ENCODE measurements at places on chromosomes 4 and X.
A peak's percentile ranks its signal among the peaks of the same experiment; 100 is the strongest.

GRCh38 chr4:187251896-187252295 is 528.2 kb upstream of the FAT1 start:
- no peak for DNase-seq

DNA sequence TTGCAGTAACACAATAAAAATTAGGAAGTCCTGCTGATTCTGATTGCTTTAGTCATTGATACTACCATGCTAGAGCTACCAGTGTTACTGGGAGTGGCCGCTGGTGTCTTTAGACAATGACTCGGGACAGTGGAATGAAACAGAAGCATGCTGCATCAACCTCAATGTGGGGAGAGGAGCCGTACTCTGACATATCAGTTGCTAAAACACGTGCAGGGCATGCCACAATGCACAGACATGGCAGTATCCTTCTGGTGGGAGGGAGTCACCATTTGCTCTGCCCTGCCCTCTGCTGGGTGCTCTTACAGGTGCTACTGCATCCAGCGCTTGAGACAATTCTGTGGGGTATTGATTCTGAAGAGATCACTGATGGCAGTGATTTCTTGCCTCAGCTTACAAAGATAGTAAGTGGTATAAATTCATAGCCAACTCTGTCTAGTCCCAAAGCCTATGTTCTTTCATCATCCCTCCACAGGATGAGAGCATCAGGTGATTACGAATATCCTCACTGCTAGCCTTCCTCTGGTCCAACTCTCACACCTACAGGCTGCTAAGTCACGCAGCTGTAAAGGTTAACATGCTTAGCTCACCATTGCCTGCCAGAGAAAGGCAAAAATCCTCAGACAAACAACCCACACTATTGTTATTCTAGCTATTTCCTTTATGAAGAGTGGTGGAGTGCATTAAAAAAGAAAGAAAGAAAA is 43.7 kb downstream of the NSG1 start:
- DNase-seq, result peak; percentile 45

DNA sequence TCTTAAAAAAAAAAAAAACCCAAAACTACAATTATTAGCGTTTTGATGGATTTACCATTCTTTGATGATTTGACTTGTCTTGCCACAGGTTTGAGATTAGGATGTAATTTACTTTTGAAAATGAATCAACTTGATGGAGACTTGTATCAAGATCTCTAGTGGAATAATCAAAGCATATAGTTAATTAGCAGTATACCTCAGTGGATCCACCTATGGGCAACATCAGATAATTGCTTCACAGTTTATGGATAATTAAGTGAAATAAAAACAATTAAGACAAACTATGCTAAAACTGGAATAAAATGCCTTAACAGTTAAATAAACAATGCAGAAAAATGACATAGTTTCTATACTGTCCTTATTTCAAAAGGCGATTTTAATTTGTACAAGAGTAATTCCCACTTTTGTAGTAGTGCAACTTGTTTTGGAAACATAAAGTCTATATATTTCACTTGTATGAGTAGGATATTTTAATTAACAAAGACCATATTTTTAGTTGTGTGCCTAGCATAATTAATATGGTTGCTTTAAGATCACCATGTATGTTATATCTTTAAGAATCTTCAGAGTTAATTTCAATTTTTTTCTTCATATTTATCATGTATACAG is 4.2 kb downstream of the CPEB2 start:
- no peak for DNase-seq

DNA sequence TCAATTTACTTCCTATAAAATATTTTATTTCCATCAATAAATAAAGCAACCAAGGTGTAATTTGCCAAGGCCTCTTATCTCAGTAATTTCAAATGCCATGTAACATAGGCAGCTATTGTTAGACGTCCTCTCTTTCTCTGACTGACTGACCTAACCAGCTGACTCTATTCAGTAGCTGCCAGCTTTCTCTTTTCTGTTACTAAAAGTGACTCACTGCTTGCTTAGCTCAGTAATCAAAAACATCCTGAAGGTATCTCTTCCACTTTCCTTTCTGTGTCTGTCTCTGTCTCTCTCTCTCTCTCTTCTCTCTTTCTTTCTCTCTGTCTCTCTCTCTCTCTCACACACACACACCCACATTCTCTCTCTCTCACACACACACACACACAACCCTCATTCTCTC is 134.2 kb downstream of the SPOCK3 start:
- DNase-seq, result no peak

DNA sequence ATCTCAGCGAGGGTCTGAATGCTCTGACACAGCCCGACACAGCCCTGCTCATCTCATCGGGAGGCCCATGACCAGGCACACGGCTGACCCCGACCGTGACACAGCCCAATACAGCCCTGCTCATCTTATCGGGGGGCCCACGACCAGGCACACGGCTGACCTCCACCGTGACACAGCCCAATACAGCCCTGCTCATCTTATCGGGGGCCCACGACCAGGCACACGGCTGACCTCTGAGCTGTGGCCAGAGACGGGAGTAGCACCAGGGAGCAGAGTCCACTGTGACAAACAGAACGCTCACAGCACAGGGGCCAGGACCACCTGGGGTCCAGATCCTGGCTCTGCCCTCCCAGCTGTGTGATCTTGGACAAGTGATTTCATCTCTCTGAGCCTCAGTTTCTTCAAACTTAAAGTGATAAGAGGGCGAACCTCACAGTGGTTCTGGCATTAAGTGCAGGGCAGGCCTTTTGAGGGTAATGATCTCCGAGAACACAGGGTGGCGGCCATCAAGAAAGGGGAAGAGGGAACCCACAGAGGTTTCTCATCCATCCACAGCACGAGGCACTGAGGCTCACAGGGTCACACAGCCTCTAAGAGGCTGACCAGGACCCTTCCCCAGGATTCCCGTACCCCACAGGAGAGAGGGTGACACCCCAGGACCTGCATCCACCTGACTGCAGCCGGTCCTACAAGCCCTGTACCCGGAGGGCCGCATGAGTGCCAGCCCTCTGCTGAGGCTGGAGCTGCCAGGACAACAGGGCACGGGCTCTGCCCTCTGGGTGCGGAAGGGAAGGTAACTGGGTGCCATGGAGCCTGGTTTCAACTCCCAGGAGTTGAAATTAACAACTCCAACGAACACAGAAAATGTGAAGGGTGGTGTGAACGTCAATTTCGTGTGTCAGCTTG is 60.1 kb downstream of the WFS1 start:
- no peak for DNase-seq

GRCh38 chrX:113906168-113906567 is 677.7 kb upstream of the HTR2C start:
- DNase-seq, result no peak

- DNase-seq, result no peak
Measured at GRCh38 chr4:52627876-52628275, 31.2 kb downstream of the USP46 start.

DNA sequence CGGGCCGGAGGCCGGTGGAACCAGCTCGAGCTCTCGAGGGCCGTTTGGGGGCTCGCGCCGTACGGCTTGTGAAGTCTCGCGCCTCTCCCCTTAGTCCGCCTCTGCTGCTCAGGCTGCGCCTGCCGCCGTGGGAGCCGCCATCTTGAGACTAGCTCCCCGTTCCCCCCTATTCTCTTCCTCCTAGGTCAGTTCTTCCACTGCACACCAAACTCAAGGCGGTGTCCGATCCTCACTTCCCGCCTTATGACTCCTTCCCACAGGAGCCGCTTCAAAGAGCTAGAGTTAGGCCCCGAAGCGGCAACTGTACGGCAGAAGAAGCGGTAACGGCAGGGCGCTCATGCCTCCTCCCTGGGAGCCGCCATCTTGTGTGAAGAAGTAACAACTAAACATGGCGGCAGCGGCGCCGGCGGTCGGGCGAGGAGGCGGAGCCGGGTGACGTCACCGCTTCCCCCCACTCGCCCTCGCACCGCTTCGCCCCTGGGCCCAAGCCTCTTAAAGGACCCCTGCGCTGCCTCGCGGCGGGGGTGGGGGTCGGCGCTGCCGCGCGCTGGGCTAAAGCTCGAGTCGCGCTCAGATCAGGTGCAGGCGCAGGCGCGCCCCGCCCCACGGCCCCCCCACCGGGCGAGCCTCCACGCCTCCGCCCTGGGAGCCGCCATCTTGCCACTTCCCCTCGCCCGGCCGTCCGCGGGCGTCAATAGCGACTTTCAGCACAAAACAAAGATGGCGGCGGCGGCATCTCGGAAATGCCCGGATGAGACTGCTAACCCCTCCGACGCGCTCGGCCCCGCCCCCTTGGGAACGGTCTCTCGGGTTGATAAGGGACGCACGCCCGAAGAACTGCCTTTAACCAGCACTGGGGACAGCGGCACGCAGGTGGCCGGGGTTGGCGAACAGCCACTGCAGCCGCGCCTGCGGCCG is at the start of gene HCFC1:
HCFC1 (minus strand) TSS at position 369 of the 918 bp plus-strand sequence. CDS start 978 bp downstream, outside the sequence.
- peak; percentile 87 for DNase-seq

DNA sequence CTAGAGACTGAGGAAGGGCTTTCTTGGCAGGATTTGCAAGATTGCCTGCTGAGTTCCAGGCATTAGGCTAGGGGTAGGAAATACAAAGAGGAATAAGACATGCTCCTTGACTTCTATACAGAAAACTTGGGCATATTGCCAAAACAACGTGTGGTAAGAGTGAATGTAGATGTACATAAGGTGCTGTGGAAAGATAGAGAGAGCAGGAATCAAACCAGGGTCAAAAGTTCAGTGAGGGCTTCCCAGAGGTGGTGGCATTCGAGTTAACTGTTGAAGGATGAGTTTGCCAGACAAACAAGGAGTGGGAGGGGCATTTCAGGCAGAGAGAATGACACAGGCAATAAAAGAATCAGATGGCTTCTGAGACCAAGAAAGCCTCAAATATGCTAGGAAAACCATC is 187.9 kb downstream of the KDR start:
- DNase-seq, result no peak

GRCh38 chrX:96721354-96721753 is 36.7 kb downstream of the DIAPH2 start:
- DNase-seq, result no peak

DNA sequence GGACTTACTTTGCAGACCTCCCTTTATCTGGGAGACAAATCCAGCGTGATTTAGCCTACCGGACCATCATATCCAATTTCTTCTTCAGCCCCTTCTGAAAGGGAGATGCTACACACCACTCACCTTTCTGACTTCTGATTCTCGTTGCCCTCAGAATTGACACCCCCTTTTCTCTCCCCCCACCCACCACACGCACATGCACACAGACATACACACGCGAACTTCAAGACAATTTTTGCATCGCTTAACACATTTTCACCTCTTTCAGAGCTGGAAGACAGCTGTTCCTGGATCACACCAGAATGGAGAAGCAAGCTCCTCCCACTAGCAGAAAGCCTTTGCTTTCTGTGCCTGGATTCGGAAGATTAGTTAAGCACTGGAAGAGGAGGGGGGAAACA is 1.0 kb upstream of the SNCA start:
- peak; percentile 21 for DNase-seq

- no peak for DNase-seq
Measured at GRCh38 chrX:8689473-8689872, 42.5 kb downstream of the ANOS1 start.
